ENCODE measurements at places on chromosomes 16 and 17.

DNA sequence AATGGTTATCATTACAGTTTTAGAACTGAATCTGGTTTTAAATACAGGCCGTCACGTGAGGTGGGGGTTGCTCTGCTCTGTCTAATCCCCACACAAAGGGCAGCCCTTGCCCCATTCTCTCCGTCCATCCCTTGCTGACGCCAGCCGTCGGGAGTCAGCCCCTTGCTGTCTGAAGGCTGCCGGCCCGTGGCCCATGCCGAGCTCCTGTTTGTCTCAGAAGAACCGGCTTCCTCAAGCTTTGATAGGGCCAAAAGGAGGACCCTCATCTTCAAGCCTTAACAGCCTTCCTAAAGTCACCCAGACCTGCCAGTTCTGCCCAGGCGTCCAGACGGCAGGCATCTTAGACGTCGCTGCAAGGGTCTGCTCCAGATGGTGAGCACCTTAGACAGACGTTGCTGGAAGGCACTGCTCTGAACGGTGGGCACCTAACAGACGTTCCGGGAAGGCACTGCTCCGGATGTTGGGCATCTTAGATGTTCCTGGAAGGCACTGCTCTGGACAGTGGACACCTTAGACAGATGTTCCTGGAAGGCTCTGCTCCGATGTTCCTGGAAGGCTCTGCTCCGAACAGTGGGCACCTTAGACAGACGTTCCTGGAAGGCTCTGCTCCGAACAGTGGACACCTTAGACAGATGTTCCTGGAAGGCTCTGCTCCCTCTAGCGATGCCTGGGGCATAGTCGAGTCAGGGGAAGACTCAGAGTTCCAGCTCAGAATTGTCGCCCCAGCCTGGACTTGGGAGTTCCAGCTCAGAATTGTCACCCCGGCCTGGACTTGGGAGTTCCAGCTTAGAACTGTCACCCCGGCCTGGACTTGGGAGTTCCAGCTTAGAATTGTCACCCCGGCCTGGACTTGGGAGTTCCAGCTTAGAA lies 35.1 kb upstream of the CHMP6 start:
- no peak for DNase-seq

DNA sequence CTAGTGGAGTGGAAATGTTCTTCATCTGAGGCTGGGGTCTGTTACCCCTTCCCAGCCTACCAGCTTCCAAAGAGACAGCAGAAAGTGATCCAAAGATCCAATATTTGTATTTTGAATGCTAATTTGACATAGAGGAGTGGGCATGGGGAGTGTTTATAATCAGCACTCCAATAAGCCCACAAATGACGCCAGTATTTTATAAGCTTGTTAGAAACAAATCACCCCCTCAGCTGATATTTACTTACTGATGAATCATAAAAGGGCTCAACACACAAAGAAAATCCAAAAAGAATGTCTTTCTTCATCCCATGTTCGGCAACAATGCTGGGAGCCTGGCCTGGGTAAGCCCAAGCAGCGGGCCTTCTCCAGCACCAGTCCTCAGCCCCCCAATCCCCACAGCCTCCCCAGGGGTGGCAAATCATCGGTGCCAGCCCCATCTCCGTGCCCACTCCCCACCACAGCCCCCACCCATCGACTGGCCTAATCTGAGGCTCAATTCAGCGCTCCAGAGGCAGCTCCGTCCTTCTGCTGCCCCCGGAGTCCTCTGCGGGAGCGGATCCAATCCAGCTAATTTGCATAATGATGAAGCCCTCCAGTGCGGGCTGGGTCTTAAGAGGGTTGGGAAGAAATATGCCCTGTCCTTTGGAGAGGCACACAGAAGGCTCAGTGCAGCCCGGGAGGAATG lies 169.5 kb downstream of the C16orf78 start:
- DNase-seq = no peak

- DNase-seq = no peak
Measured at GRCh38 chr16:82535764-82536163, 91.0 kb upstream of the CDH13 start.

DNA sequence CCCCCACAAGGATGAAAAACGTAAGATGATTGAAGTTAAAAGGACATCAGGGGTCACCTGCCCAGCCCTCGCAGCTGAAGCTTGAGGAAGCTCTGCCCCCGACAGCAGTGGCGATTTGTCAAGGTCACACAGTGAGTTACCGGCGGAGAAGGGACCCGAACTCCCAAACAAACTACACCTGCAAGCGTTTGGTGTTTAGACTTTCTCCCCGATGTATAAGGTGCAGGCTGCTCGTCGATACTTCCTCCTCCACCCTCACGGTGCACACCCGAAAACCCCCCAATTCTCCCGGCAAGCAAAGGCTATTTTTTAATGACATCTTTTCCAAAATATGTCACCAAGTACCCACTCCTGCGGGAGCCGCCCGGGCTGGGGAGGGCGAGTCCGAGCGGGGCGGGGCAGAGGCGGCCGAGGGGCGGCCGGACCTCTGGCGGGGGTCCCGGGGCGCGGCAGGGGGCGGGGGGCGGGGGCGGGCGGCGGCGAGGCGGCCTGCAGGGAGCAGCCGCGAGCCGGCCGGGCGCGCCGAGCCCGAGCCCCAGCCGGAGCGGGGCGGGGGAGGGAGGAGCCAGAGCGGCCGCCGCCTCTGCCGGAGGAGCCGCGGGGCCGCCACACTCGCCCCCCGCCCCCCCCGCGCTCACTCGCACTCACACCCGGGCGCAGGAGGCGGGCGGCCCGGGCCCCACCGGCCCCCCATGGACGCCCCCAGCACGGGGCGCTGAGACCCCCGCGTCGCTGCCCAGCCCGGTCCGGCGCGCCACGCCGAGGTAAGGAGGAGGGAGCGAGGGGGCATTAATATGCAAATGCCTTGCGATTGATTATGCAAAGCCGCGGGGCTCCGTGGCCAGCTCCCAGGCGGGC lies at the start of gene THRA:
THRA (plus strand) TSS at position 637 of the 858 bp plus-strand sequence. CDS start 11,524 bp downstream, outside the sequence.
- DNase-seq = no peak

DNA sequence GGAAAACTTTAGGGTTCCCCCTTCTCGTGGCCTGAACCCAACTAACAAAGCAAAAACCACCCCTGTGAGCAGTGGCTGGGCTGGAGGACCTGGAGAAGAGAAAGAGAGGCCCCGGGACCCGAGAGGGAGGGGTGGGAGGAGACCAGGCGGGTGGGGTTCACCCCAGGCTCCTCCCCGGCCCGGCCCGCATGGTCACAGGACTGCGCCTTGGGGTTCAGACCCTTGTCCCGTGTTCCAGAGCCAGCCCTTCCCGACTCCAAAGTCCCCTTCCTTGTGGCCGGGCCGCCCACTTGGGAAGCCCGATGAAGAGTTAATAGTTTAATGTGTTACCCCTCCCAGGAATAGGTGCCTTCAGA lies 852 bp downstream of the MARVELD3 start:
- no peak for DNase-seq

GRCh38 chr16:89412811-89413210 lies 77.5 kb downstream of the ANKRD11 start:
- DNase-seq = no peak

GRCh38 chr16:66871840-66872239 lies 8.5 kb upstream of the PDP2 start:
- no peak for DNase-seq

GRCh38 chr17:73628642-73629552 lies 15.3 kb downstream of the SDK2 start:
- no peak for DNase-seq

DNA sequence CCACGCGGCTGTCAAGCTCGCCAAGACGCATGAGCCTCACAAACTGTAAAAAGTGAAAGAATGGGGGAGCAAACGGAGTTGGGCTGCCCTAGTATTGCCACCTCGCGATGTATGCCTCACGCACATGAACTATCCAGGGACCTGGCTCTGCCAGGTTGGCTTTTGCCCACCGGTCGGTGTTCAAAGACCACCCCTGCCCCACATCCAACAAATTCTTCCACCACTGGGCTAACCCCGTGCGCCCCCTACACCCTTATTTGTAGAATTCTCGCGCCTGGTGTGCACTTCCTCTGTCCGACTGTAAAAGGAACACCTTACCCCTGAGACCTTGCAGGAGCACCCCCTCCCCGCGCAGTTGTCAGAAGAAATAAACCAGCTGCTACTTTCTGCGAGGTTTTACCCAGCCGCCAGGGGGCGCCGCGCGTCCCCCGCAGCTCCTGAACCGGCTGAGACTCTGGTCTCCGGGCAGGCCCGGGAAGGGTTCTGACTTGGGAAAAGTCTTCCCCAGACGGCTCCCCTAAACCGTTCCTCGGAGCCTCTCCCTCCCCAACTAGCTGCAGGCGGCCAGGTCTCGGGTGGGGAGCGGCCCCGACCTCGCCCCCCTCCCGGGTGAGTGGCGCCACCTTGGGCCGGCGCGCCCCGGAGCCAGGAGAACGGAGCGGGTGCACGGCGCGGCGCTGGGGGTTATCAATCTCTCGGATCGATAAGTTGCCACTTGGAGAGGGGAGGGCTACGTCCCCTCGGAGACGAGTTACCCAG lies 1.7 kb upstream of the ZNF423 start:
- no peak for DNase-seq

GRCh38 chr16:2295056-2295798 lies 27.3 kb upstream of the RNPS1 start:
- DNase-seq = no peak

- DNase-seq = no peak
Measured at GRCh38 chr16:87392821-87393679, 914 bp downstream of the MAP1LC3B start.

Measured in esophagus squamous epithelium (tissue), 5 donors.